ENCODE measurements at places on chromosomes 2 and 18.
A peak's percentile ranks its signal among the peaks of the same experiment; 100 is the strongest.

DNA sequence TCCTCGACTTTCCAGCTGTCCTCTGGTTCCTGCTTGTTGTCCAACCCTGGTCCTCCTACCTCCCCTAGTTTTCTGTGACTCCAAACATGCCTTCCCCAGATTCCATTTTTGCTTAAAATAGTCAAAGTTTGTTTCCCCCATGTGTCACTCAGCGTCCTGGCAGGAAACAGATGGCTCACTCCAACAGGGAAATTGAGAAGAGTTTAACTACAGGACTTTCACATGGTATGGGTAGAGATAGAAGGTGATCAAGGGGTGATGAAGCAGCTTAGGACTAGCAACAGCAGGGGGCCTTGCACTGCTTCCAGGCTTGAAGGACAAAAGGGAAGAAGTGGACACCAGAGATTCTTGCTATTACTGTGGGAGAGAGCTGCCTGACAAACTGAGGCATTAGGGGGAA lies 6.1 kb upstream of the CUL3 start:
- no peak overlapping the region for H3K27ac ChIP-seq
- H3K27me3 ChIP-seq, result no peaks in the 10 kb centered on the region
- H3K4me3 ChIP-seq, result no peak overlapping the region
- H3K36me3 ChIP-seq, result no peaks in the 10 kb centered on the region

DNA sequence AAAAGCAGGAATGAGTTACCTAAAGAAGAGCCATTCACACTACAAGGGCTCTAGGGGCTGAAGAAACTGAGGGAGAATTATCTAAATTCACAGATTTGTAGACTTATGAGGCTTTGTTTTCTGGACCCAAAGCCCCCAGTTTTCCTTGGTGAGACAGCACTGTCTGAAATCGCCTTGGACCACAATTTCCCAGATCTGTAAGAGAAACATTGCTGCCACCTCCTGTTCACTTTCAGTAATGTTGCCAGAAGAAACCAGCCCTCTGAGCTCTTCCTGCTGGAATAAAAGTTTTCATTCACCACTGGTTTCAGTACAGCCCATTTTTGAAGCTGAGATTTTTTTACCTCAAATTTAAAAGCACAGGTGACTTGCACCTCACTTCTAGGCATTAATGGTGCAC lies 169.2 kb downstream of the CDH20 start:
- H3K4me1 ChIP-seq, result no peaks in the 10 kb centered on the region
- no peak for DNase-seq
- no peaks in the 10 kb centered on the region for H3K36me3 ChIP-seq
- no peak overlapping the region for H3K27ac ChIP-seq
- H3K27me3 ChIP-seq, result no peaks in the 10 kb centered on the region
- no peak overlapping the region for H3K4me3 ChIP-seq

GRCh38 chr2:69255760-69256159 lies 131.3 kb downstream of the GFPT1 start:
- H3K4me3 ChIP-seq, result no peak overlapping the region
- H3K4me1 ChIP-seq, result no peaks in the 10 kb centered on the region
- DNase-seq, result no peak
- no peaks in the 10 kb centered on the region for H3K27me3 ChIP-seq

DNA sequence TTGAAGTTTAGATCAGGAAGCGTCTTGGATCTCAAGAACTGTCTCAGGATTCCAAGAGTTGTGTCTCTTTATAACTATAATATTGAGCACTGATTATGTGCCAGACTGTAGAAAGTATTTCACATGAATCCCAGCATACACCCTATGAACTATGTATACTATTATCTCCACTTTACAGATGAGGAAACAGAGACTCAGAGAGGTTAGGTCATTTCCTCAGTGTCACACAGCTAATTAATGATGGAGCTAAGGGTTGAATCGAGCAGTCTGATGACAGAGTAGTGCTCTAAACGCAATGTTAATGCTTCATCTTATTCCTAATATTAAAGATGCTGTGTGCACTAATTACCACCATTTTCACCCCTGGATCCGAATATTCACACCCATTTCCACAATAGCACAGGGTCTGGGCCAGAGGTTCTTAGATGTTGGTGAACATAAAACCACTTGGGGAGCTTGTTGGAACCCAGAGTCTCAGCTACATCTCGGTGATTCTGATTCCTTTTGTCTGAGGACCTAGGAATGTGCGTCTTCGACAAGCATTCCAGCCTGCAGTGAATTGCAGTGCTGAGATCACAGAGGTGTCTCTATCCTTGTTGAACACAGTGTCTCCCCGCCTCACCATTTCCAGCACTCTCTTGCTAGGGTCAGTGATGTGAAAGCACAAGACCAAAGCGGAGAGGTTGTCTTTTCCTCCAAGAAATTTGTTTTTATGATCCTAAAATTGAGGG lies 213.8 kb downstream of the SP3 start:
- DNase-seq, result no peak
- no peaks in the 10 kb centered on the region for H3K4me1 ChIP-seq
- no peaks in the 10 kb centered on the region for H3K27me3 ChIP-seq

GRCh38 chr2:43107679-43108078 lies 118.7 kb downstream of the ZFP36L2 start:
- peak; percentile 68 for DNase-seq
- no peak overlapping the region for H3K27ac ChIP-seq
- no peaks in the 10 kb centered on the region for H3K27me3 ChIP-seq
- no peak overlapping the region for H3K4me3 ChIP-seq

DNA sequence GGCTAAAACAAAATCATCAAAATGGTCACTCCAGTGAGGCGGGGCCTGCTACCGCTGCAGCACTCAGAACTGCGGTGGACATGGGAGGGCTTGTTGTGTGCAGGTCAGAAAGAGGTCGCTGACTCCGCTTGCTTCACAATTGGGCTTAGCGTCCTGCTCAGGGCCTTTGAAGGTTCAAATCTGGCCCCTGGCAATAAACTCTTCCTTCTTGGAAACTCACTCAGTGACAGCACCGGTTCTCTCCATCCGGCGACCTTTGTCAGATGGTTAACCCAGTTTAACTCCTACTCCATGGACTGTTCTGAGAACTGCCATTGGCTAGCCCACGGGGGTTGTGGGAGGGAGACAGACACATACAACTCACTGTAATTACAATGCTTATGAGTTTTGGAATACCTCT lies 29.0 kb upstream of the LAPTM4A start:
- H3K27ac ChIP-seq, result no peak overlapping the region
- no peaks in the 10 kb centered on the region for H3K36me3 ChIP-seq
- H3K4me1 ChIP-seq, result no peaks in the 10 kb centered on the region
- no peak for DNase-seq

Measured in aorta (tissue), 5 donors.